ENCODE measurements at places on chromosomes 13 and 19.

- H3K27me3 ChIP-seq: no peaks in the 10 kb centered on the region
- no peak overlapping the region for H3K4me3 ChIP-seq
- no peak for DNase-seq
- peaks cover 7% of the 10 kb centered on the region for H3K4me1 ChIP-seq
- H3K36me3 ChIP-seq: peaks cover 17% of the 10 kb centered on the region
- no peak overlapping the region for H3K27ac ChIP-seq
Measured at GRCh38 chr19:18060472-18060871, 26.3 kb downstream of the IL12RB1 start.

- no peaks in the 10 kb centered on the region for H3K27me3 ChIP-seq
- no peak overlapping the region for H3K4me3 ChIP-seq
- no peak for DNase-seq
- no peak overlapping the region for H3K27ac ChIP-seq
Measured at GRCh38 chr13:96223231-96223630, 133.3 kb downstream of the HS6ST3 start.

DNA sequence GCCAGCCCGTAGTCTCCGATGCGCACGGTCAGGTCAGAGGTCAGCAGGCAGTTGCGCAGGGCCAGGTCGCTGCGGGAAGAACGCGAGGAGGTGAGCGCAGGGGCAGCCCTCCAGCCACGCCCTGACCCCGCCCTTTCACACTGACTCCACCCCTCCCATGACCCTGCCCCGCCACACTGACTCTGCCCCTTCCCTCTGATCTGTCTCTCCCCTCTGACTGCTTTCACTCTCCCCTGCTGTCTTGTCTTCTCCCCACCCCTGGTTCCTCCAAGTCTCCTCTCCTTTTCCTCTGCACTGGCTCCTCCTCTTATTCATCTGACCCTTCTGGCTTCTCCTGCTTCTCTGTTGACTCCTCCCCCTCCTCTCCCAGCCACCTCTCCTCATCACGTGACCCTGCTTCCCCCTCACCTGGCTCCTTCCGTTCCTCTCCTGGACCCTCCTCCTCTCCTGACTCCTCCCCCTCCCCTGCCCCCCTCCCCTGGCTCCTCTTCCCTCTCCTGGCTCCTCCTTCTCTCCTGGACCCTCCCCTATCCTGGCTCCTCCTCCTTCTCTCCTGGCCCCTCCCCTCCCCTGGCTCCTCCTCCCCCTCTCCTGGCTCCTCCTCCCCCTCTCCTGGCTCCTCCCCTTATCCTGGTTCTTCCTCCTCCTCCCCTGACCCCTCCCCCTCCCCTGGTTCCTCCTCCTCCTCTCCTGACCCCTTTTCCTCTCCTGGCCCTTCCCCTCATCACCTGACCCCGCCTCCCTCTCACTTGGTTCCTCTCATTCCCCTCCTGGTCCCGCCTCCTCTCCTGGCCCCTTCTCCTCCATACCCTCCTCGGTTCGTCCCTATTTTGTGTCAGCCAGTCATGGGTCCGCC lies 9.9 kb downstream of the LMTK3 start:
- H3K36me3 ChIP-seq: no peaks in the 10 kb centered on the region
- H3K4me1 ChIP-seq: peaks cover 15% of the 10 kb centered on the region
- peak overlapping the region; percentile 0 for H3K4me3 ChIP-seq
- peak overlapping the region; percentile 35 for H3K27ac ChIP-seq
- peaks cover 5% of the 10 kb centered on the region for H3K27me3 ChIP-seq
- DNase-seq: peak; percentile 75

GRCh38 chr13:106276876-106277275 lies 258.6 kb downstream of the EFNB2 start:
- no peaks in the 10 kb centered on the region for H3K36me3 ChIP-seq

GRCh38 chr13:61695147-61695546 lies 279.5 kb upstream of the PCDH20 start:
- no peak overlapping the region for H3K27ac ChIP-seq
- no peaks in the 10 kb centered on the region for H3K4me1 ChIP-seq
- no peaks in the 10 kb centered on the region for H3K27me3 ChIP-seq
- H3K4me3 ChIP-seq: no peak overlapping the region
- DNase-seq: no peak

DNA sequence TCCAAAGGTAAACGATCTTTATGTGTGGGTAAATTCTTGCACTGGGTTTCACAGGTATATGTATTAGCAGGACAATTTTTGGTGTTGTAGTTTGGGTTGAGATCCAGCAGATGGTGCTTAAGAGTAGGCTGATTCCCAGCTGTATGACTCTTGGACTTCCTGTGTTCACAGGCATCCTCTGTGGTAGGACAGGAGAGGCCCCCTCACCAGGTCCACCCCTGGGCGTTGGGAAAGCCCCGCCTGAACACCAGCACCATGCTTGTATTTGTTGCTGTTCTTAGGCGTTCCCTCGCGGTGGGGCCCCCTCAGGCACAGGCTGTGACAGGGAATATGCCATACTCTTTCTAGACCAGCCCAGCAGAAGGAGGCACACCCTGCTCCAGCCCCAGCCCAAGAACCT lies 49.5 kb upstream of the PCDH17 start:
- H3K27me3 ChIP-seq: no peaks in the 10 kb centered on the region
- no peak overlapping the region for H3K4me3 ChIP-seq
- DNase-seq: no peak
- H3K4me1 ChIP-seq: no peaks in the 10 kb centered on the region
- H3K27ac ChIP-seq: no peak overlapping the region

- peaks cover 9% of the 10 kb centered on the region for H3K4me1 ChIP-seq
- no peak for DNase-seq
- no peak overlapping the region for H3K4me3 ChIP-seq
- peaks cover 69% of the 10 kb centered on the region for H3K36me3 ChIP-seq
- H3K27me3 ChIP-seq: no peaks in the 10 kb centered on the region
Measured at GRCh38 chr19:19635313-19635702, 7.3 kb upstream of the LPAR2 start.

DNA sequence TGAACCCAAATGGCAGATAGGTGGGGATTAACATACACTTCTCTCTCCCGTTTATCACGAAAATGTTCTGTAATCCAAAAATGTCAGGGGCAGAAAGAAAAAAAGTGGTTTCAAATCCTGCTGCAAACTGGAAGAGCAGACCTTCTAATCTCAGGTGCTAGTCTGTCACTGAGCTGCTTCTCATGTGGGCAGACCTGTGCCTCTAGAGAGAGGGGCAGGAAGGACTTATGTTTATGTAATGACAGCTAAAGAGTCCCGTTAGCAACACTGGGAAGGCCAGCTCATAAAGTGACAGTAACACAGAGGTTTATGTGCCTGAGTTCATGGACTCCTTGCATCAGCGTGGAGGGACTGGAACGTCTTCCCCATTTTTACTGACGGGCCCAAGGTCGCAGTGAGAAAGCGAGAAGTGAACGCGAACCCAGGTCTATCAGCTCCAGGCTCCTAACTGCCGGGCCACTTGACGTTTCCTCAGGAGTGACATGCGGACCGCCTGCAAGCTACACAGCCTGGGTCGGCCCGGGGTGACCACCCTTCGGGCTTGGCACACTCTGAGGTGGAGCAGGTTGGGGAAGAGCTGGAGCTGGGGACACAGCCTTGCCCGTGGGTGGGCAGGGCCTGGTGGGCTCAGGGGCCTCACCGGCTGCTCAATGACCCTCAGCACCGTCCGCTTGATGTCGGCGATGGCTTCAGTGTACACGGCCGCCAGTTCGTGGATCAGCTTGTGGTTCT lies 9.6 kb upstream of the RSPH6A start:
- H3K27me3 ChIP-seq: no peaks in the 10 kb centered on the region
- H3K4me3 ChIP-seq: no peak overlapping the region
- DNase-seq: no peak
- no peaks in the 10 kb centered on the region for H3K4me1 ChIP-seq
- H3K27ac ChIP-seq: no peak overlapping the region
- peaks cover 77% of the 10 kb centered on the region for H3K36me3 ChIP-seq

DNA sequence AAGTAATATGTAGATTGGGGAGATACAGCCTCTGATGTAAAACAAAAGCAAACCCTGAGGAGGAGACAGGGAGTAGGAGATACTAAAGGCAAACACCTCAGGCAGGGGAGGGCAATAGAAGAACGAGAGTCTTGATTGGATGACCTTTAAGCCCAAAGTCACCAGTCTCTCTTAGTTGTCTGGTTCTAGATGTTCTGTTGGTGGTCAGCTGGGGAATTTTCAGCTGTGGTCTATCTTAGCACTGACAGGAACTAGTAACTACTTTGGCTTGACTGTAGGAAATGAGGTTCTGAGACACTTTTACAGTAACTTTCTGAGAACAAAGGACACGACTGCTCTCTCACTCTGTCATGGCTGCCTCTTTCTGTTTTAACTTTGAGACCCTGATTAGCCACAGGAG lies 290.7 kb upstream of the MIR17HG start:
- H3K27ac ChIP-seq: no peak overlapping the region
- H3K4me3 ChIP-seq: no peak overlapping the region
- H3K27me3 ChIP-seq: no peaks in the 10 kb centered on the region
- H3K36me3 ChIP-seq: no peaks in the 10 kb centered on the region
- no peak for DNase-seq
- no peaks in the 10 kb centered on the region for H3K4me1 ChIP-seq

DNA sequence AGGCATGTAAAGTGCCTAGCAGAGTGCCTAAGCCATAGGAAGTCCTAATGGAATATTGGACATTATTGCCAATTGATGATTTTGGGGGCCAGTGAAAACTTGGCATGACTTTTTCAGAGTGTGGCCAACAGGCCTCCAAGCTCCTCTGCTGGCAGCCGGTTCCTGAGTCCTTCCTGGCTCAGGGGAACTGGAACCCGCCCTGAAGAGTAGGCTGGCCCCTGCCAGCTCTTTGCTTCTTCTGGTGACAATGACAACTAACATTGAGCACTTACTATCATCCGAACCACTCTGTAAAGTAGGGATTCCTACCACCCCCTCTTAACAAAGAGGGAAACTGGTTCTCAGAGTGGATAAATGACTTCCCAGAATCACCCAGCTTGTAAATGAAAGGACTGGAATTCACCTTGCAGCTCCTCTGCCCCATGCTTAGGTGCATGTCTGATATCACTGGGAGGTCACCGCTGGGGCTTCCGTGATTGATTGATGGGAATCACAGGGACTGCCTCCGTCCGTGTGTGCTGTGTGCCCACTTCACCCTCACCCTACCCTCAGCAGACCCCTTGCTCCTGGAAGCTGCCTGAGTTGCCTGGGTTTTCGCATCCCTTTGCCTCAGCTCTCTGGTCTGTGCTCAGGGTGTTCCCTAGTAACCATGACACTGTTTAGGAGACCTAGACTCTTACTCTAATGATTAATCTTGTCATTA lies 50.6 kb downstream of the TNFRSF19 start:
- DNase-seq: no peak
- no peaks in the 10 kb centered on the region for H3K36me3 ChIP-seq
- H3K4me3 ChIP-seq: no peak overlapping the region

DNA sequence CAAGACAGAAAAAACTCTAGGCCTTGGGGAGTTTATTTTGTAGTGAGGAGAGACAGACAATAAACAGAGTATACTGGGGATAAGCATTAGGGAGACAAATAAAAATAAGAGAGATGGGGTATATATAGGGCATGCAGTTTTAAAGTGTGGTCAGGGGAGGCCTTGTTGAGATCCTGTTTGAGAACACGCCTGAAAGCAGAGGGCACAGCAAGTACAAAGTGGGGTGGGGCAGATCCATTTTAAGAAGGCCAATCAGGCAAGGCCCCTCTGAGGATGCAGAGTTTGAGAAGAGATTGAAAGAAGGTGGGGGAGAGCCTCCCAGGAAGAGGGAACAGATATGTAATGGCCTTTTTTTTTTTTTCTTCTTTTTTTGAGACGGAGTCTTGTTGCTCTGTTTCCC lies 2.1 kb downstream of the PPP2R1A start:
- no peak for DNase-seq
- no peak overlapping the region for H3K27ac ChIP-seq
- peaks cover 22% of the 10 kb centered on the region for H3K36me3 ChIP-seq

GRCh38 chr19:4524808-4525562 lies 6.7 kb upstream of the PLIN4 start:
- no peak overlapping the region for H3K27ac ChIP-seq
- no peaks in the 10 kb centered on the region for H3K4me1 ChIP-seq
- H3K36me3 ChIP-seq: no peaks in the 10 kb centered on the region
- DNase-seq: peak; percentile 45
- no peaks in the 10 kb centered on the region for H3K27me3 ChIP-seq

DNA sequence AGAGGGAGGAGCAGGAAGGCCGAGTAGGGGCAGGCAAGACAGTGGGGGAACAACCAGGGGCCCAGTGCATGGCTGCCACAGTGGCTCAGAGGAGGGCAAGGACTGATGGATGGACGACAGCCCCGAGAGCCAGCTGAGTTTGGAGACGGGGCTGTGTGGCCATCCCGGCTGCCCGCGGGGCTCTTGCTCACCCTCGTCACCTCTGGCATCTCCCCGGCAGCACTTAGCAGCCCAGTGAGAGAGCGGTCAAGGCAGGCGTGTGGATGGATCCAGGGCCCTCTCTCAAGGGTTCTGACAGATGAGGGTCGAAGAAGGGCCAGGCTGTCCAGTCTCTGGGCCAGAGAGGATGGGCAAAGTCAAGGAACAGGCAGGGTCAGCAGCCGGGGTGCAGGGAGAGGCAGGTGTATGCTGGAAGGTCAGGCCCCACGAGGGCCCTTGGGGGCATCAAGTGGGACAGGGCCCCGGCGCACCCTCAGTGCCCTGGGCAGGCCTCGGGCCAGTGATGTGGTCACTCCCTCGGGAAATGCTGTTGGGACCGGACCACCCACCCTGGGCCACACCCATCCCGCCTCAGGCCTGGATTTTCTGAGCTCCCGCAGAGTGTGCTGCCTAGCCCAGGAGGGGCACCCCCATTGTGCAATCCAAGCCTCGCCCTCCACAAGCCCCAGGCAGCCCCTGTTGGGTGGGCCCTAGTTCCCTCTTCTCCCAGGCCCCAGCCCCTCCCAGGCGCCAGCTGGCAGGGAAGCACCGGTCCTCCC lies 56.4 kb upstream of the TPM4 start:
- no peaks in the 10 kb centered on the region for H3K36me3 ChIP-seq
- no peaks in the 10 kb centered on the region for H3K27me3 ChIP-seq
- H3K27ac ChIP-seq: no peak overlapping the region
- H3K4me1 ChIP-seq: no peaks in the 10 kb centered on the region

DNA sequence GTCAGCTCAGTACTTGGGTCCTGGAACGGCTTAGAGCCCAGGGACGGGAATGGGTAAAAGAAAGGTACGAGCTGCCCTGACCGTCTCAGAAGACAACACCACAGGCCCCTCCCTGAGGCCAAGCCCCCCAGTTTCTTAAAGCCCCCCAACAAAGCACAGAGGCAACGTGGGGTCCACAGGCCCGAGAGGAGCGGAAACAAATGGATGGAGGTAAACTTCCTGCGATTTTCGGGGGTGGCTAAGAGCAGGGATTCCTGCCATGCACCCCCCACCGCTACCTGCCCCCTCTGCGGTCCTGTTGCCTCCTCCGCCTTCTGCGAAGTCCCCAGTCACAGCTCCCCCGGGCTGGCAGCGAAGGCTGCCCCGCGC lies 48.2 kb downstream of the PTPRS start:
- peaks cover 13% of the 10 kb centered on the region for H3K27me3 ChIP-seq
- peak overlapping the region; percentile 24 for H3K4me3 ChIP-seq
- no peak for DNase-seq
- H3K4me1 ChIP-seq: peaks cover 18% of the 10 kb centered on the region
- no peaks in the 10 kb centered on the region for H3K36me3 ChIP-seq

Data from effector memory CD4-positive, alpha-beta T cell (primary cell).